Tibial artery (tissue), 4 donors: ENCODE measurements at places on chromosomes 1 and 21.

GRCh38 chr1:192604979-192605620 is 29.5 kb downstream of the RGS1 start:
- no peaks in the 10 kb centered on the region for H3K27me3 ChIP-seq
- no peaks in the 10 kb centered on the region for H3K4me1 ChIP-seq
- no peaks in the 10 kb centered on the region for H3K36me3 ChIP-seq
- H3K27ac ChIP-seq = no peak overlapping the region

GRCh38 chr1:83794384-83794783 is 204.5 kb downstream of the TTLL7 start:
- H3K27me3 ChIP-seq = no peaks in the 10 kb centered on the region
- no peaks in the 10 kb centered on the region for H3K36me3 ChIP-seq
- DNase-seq = no peak

DNA sequence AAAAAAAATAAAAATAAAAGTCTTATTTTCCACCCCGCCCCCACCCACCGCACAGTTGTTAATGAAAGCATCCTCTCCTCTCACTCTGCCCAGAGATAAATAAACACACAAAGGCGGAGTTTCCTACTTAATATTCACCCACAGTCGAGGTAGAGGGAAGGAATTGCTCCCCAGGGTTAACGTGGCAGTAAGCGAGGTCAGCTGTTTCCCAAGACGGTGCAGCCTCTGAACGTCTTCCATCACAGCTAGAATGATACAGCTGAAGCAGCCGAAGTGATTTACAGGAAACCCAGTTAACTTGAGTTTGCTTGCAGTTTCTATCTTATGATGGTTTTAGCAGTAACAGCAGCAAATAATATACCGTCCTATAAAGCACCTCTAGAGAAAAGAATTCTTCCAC is 283.9 kb downstream of the PBX1 start:
- no peaks in the 10 kb centered on the region for H3K4me1 ChIP-seq
- no peak overlapping the region for H3K27ac ChIP-seq
- no peak for DNase-seq
- H3K27me3 ChIP-seq = no peaks in the 10 kb centered on the region
- peaks cover 49% of the 10 kb centered on the region for H3K36me3 ChIP-seq

DNA sequence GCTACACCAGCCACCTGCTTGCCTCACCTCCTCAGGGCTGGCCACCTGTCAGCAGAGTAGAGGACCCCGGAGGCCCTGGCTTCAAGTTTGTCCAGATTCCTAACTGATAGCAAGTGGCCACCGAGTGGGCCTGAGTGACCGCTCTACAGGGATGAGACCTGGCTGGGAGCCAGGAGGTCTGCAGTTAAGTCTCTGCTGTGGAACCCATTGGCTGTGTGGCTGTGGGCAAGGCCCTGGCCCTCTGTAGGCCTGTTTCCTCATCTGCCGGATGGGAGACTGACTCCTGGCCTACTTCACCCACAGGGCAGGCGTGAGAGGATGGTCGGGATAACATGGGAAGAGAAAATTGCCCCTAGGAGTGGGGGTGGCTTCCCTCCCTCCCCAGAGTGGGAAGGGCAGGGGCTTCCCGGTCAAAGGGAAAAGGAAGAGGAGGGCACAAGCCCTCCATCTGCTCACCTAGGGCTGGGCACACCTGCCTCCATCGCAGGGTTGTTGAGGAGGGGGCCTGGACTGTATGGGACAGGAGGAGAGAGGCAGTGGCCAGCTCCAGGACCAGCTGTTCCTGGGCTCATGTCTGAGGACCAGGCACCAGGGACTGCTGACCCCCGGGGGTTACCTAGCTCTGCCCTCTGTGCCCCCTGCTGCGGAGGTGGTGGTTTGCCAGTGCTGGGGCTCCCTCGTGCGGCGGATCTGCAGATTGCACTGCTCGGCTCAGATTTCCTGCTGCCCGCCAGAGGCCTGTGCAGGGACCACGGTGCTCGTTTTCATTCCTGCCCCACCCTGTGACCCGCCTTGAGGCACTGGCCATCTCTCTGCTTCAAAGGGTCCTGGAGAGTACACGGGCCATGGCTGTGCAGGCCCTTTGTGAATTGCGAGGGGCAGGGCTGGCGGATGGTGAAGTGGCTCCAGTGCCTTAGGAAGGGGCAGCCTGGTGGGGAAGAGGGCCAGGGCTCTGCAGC is 9.1 kb upstream of the MTFR1L start:
- H3K4me1 ChIP-seq = peaks cover 28% of the 10 kb centered on the region
- H3K36me3 ChIP-seq = peaks cover 63% of the 10 kb centered on the region
- no peak overlapping the region for H3K4me3 ChIP-seq

GRCh38 chr1:42282024-42282579 is 52.9 kb downstream of the FOXJ3 start:
- peaks cover under 1% of the 10 kb centered on the region for H3K36me3 ChIP-seq
- peaks cover 2% of the 10 kb centered on the region for H3K4me1 ChIP-seq
- no peak overlapping the region for H3K4me3 ChIP-seq
- no peak for DNase-seq

- H3K27ac ChIP-seq = no peak overlapping the region
- H3K4me1 ChIP-seq = no peaks in the 10 kb centered on the region
- peaks cover 22% of the 10 kb centered on the region for H3K36me3 ChIP-seq
- no peak for DNase-seq
- H3K4me3 ChIP-seq = no peak overlapping the region
Measured at GRCh38 chr1:31335007-31335406, 37.9 kb downstream of the FABP3 start.

DNA sequence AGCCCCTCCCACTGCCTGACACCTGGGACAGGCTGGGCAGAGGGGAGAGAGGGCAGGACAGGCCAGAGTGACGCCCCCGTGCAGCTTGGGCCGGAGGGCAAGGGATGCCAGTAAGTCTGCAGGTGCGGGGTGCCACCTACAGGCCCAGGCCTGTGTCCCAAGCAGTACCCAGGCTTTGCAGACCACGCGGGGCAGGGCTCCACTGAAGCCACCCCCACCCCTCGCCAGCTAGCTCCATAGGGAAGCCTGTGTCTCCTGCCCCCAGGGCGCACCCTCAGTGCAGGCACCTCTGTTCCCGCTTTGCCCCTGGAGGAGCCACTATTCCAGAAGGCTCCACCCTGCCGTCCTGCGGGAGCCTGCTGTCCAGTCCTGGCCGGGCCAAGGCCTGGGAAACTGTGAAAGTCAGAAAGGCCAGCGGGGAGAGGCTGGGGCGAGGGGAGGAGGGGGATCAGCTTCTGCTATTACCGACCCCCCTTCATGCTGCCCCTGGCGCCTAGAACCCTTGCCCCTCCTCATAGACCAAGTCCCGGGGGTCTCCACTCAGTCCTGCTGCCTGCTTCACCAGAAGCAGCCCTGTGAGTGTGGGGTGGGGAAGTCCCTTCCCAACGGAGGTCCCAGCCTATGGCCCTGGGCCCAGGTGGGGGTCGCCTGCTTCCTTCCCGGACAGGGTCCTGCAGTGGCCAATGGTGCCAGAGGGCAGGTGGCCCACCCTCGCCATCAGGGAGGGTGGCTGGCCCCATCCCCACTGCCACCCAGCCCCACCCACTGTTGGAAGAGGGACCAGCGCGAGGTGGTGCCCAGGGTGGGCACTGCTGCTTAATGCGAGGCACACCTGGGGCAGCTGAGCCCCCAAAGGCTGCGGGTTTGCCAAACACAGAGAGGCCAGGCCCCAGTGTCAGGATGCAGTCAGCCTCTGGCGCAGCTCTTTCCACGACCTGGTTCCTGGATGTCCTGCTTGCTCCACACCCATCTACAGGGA is 54.4 kb downstream of the KCNAB2 start:
- H3K36me3 ChIP-seq = no peaks in the 10 kb centered on the region
- H3K27ac ChIP-seq = no peak overlapping the region
- no peak for DNase-seq
- no peak overlapping the region for H3K4me3 ChIP-seq

GRCh38 chr1:8122160-8122476 is 96.0 kb upstream of the ERRFI1 start:
- H3K27ac ChIP-seq = peak overlapping the region; percentile 90
- H3K36me3 ChIP-seq = no peaks in the 10 kb centered on the region
- DNase-seq = no peak
- H3K27me3 ChIP-seq = no peaks in the 10 kb centered on the region
- H3K4me3 ChIP-seq = peak overlapping the region; percentile 20

DNA sequence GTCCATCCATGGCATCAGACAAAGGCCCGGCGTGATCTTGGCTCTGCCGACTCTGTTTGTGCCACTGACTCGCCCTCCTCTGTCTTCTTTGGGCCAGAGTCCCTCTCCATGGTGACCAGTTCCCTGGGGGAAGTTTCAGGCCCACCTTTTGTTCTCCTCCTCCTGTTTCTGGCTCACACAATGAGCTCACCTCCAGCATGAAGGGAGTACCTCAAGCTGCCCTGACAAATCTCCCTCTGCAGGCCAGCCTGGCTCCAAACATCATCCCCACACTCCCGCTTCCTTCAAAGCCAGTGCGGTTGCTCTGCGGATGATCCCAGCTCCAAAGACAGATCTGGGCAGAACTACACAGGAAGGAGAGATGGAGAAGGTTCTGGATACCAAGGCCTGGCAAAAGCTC is 576.6 kb downstream of the NPHP4 start:
- DNase-seq = no peak
- no peaks in the 10 kb centered on the region for H3K4me1 ChIP-seq
- no peak overlapping the region for H3K4me3 ChIP-seq
- no peaks in the 10 kb centered on the region for H3K27me3 ChIP-seq

- no peaks in the 10 kb centered on the region for H3K36me3 ChIP-seq
- H3K4me3 ChIP-seq = peak overlapping the region; percentile 4
- H3K27ac ChIP-seq = peak overlapping the region; percentile 83
- H3K4me1 ChIP-seq = peaks cover 33% of the 10 kb centered on the region
- DNase-seq = peak; percentile 80
Measured at GRCh38 chr1:94095112-94095637, 25.8 kb downstream of the ABCA4 start.

DNA sequence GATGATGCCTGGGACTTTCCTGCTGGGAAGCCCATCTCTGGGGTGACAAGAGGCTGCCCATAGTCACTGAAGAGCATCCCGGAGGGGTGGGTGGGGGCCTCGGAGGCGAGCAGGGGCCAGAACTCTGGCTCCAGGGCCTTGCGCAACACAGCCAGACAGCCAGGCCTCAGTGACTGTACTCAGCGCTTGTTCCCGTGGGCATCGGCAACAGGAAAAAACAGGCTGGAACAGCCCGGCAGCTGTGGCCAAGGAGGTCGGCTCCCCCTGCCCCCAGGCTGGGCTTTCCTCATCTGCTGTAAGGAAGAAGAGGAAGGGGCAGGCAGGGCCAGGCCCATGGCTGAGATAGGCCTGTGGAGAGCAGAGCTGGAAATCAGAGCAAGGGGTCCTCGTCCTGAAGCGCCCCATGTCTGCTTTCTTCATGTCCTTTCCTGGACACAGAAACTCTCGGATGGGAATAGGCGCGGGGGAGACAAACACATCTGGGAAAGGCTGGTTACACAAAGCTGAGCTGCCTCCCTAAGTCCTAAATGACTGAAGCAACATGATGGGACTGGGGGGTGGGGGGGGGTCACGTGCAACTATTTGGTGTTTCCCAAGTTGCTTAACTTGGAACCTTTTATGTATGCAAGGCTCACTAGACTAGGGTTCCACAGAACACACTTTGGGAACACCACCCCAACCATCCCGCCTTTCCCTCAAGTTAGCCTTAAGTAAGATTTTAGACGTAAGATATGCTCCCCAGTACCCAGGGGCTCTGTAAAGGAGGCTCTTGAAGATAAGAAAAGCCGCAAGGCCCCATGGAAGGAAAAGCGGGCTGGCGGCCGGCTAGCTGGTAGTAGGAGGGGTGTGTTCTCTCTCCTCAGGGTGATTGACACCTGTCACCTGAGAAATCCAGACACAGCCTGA is 30.7 kb downstream of the HSPG2 start:
- no peaks in the 10 kb centered on the region for H3K27me3 ChIP-seq
- no peak overlapping the region for H3K4me3 ChIP-seq
- no peaks in the 10 kb centered on the region for H3K36me3 ChIP-seq
- peak; percentile 95 for DNase-seq
- peaks cover 96% of the 10 kb centered on the region for H3K4me1 ChIP-seq
- peak overlapping the region; percentile 97 for H3K27ac ChIP-seq
